ENCODE measurements at places on chromosomes 16 and 17.

GRCh38 chr17:18144855-18145254, 36.3 kb downstream of the MYO15A start:
- no peak for DNase-seq

GRCh38 chr16:4664538-4665418, 28.6 kb upstream of the NUDT16L1 start:
- no peak for DNase-seq

- no peak for DNase-seq
Observed at GRCh38 chr17:42362245-42362961, 25.8 kb downstream of the STAT3 start.

DNA sequence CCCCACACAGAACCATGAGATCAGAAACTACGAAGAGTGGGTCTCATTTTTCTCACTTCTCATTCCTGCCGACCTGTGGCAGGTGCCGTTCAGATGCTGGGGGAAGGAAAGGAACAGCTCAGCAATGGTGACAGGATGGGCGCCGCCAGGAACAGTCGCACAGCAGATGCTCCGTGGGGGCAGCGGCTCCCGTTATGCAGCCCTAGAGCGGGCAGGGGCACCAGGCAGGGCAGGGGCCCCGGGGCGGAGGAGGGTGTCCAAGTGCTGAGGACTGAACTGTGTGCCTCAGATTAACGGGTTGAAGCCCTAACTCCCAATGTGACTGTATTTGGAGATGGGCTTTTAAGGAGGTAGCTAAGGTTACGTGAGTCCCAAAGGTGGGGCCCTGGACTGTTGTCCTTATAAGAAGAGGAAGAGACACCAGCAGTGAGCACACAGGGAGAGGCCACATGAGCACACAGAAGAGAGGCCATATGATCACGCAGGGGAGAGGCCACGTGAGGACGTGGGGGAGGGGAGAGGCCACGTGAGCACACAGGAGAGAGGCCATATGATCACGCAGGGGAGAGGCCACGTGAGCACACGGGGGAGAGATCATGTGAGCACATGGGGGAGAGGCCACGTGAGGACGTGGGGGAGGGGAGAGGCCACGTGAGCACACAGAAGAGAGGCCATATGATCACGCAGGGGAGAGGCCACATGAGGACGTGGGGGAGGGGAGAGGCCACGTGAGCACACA, 95.7 kb upstream of the METRNL start:
- DNase-seq: no peak

- no peak for DNase-seq
Observed at GRCh38 chr17:8832711-8833352, 33.7 kb upstream of the MFSD6L start.

- DNase-seq: no peak
Observed at GRCh38 chr17:17721140-17721668, 39.9 kb downstream of the RAI1 start.

DNA sequence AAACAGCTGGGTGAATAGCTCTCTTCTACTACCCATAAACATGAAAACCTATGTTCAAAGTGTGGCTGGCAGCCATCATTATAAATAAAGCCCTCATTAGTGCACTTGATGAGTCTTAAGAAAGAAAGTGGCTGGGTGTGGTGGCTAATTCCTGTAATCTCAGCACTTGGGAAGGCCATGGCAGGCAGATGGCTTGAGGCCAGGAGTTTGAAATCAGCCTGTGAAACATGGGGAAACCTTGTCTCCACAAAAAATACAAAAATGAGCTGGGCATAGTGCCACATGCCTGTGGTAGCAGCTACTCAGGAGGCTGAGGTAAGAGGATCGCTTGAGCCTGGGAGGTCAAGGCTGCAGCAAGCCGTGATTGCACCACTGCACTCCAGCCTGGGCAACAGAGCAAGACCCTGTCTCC, 28.3 kb upstream of the APPBP2 start:
- no peak for DNase-seq

DNA sequence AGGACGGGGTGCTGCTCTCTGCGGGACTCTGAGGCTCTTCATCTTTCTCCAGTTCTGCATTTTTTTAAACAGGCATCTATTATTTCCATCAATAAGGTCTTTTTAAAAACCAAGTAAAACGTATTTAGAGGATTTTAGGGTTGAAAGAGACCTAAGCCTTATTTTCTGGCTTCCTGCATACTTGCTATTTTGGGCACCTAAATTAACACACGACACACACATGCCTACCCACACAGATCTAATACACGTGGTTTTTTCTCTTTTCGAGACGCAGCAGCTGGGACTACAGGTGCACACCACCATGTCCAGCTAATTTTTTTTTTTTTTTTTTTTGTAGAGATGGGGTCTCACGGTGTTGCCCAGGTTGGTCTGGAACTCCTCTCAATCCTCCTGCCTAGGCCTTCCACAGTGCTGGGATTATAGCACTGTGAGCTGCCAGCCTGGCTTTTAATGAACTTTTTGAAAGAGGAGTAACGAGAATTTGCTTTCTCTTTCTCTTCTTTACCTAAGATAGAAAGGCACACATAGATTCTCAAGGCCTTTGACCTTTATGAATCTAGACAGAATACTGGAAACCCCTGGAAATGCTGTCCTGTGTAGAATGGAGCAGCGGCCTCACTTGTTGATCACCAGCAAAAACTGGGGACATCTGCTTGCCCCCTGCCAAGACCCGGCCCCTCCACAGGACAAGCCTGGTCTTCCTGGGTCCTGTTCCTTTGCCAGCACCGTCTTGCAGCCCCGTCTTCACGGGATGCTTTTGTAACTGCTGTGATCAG, 13.8 kb downstream of the DNAAF8 start:
- no peak for DNase-seq

GRCh38 chr16:80914379-80915078, 92.2 kb downstream of the CMC2 start:
- no peak for DNase-seq

GRCh38 chr17:6196355-6196754, 126.2 kb downstream of the WSCD1 start:
- DNase-seq: no peak

DNA sequence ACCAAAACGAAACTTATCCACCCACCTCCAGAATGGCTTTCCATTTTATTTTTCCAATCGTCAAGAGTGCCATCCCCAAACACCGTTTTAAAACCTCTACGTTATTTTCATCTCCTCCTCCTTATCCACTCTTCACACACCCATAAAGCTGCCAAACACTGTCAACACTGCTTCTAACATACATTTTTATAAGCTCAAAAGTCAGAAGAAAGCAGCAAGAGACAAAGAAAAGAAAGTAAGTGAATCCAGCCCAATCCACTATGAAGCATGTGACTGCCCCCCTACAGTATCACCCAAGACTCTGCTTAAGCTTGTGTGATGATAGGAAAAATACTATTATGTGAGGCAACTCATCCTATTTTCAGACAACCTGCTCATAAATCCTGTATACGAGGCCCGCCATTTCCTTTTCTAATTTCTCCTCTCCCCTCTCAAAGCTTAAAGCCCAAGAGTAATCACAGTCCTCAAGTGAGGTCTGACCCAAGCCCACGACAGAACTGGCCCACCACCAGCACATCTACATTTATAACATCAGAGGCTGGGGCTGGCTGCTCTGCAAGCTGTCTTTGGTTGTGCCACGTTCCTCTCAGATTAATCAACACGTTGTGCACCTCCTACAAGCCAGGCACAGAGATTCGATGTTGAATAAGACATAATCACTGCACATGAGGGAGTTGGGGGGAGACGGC, 16.3 kb downstream of the USP31 start:
- no peak for DNase-seq

- no peak for DNase-seq
Observed at GRCh38 chr17:79183293-79184158, 108.9 kb downstream of the ENGASE start.

GRCh38 chr17:7023576-7024401, 939 bp downstream of the BCL6B start:
- DNase-seq: peak; percentile 83

DNA sequence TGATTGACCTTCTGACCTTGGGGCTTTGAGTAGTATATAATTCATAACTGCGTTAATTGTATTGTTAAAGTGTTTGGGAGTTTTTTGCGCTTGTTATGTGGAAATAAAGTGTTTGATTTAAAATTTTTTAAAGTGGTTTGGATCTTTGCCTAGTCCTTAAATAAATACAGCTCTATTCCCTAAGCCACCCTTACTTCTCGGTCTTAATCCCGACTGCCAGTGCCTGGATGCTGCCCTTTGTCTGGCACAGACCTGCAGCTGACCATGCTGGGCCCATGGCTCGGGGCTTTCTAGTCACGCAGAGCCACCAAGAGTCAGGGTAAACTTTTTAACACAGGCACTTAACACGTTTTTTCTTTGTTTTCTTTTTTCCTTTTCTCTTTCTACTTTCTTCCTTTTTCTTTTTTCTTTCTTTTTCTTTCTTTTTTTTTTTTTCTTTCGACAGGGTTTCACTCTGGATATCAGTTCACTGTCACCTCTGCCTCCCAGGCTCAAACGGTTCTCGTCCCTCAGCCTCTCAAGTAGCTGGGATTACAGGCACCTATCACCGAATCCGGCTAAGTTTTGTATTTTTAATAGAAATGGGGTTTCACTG, 19.6 kb upstream of the SLC5A11 start:
- DNase-seq: no peak

DNA sequence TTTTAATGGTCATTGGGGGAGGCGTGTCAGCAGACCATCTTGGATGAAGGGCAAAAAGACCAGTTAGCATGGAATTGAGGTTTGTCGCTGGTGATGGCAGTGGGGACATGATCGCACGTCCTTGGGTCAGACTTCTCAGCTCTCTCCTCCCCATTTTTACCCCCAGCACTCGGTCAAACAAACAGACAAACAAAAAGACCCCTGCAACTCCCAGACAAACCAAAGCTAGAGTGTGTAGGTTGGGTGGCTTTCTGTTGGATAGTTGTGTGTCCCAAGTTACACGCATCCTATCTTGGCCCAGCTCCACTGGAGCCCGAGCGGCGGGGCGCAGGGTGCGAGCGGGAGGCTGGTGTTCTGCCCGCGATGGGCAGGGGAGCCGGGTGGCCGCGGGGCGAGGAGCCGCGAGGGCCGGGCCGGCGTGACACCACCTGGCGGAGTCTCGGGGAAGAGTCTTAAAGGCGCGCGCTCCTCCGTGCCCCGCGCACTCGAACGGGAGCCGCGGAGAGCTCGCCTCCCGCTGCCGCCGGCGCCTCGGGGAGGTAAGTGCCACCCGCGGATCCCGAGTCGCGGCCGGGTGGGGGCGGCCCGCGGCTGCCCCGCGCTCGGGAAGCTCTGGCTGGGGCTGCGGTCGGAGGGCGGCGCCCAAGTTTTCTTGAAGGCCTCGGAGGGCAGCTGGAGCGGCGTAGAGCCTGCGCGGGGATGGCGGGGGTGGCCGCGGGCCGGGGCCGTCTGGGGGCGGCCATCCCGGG, 18.5 kb upstream of the NTN1 start:
- DNase-seq: no peak

DNA sequence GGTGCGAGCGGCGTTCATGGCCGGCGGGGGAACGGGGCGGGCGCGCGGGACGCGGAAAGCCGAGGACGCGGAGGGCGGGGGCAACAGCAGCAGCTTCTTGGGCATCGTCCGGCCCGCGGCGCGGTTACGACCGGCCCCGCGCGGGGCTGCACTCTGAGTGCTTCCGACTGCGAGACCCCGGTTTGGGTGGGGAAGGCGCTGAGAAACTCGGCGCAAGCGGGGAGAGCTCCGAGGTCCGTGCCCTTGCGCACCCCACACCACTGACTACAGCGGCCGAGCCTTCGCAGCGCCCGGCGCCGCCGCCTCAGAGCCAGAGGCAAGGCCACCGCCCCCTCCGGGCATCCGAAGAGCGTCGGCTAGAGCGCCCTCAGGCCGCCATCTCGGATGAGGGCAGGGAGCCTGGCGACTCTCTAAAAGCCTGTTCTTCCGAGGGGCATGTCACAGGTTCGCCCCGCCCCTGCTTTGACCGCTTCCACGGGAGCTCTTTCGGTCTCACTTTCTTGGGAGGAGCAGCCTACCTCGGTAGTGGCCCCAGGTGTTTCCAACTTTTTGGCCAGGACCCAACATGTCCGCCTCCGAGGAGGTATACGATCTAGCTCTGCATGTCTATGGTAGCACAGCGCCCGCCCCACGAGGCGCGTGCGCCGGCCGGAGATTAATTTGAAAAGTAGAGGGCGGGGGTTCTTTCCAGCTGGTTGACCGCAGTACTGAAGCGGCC, at the start of gene PRPSAP1:
TSS of gene PRPSAP1 (minus strand) at position 318 of the 718 bp plus-strand sequence. CDS start at position 105, 213 bp downstream.
- peak; percentile 59 for DNase-seq

DNA sequence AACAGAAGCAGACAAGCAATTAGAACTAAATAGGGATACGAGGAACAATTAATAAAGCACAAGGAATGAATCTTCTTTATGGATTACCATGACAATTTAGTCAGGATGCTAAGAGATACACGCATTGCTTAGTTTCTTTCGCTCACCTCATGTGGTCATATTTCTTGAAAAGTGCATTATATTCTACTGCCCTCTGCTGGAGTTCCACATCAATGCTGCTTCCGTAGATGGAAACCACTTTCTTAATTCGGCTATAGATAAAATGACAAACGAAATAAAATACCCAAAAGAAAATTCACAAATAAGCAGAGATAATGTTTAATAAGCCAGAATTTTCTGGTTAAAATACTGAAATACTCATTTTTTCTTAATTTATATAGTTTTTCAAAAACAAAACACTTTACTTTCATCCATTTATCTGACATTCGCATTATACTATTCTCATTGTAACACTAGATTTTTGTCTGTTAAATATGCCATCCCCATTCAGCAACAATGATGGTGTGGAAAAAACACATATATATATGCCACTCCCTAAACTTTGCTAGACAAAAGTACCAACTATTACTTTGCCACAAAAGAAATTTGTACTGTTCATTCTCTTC, 22.0 kb upstream of the PHLPP2 start:
- DNase-seq: no peak

DNA sequence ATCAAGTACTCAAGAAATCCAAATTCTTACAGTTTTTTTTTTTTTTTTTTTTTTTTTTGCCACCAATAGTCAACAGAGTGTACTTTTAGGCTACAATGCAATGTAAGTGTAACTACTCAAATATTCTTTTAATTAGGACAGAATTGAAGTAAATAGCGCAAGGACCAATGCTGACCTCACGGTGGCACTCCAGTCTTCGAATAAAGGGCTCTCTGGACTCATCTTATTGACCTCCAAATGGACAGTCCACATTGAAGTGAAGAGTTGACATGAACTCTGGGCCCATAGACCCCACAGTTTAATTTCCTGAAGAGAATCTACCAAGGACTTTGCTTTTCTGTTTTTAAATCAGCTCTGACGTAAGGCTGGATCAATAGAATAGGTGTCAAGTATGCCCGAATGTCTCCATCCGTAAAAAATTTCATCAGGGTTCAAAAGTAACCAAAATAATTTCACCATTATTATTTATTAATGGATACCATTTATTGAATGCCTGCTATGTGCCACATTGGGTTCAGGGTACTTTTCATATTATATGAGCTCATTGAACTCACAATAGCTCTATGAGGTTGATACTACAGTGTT, 7.3 kb upstream of the DDX52 start:
- no peak for DNase-seq

DNA sequence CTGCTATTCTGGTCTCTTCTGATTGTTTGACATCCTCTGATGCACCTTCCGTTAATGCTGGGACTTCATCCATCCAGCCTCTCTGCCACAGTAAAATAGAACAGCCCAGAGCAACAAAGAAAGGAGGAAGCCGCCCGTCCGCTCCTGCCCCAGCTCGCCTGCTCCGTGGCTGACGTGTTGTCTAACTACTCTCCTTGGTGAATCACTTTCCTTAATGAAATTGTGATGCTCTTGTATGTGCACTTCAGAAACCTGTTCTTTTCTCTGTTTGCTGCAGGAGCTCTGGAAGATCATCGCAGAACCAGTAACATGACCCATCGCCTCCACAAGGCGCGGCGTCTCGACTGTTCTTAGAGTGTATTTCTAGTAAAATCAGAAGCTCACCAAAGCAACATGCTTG, 24.3 kb downstream of the METTL22 start:
- no peak for DNase-seq

Measured in stimulated activated CD8-positive, alpha-beta memory T cell treated with anti-CD3 and anti-CD28 coated beads, Interleukin-4, amount 100 ng/mL, for 4 hours (primary cell).